ENCODE measurements at places on chromosomes 13 and 19.

- DNase-seq, result no peak
Measured at GRCh38 chr13:45269204-45269603, 68.4 kb upstream of the KCTD4 start.

DNA sequence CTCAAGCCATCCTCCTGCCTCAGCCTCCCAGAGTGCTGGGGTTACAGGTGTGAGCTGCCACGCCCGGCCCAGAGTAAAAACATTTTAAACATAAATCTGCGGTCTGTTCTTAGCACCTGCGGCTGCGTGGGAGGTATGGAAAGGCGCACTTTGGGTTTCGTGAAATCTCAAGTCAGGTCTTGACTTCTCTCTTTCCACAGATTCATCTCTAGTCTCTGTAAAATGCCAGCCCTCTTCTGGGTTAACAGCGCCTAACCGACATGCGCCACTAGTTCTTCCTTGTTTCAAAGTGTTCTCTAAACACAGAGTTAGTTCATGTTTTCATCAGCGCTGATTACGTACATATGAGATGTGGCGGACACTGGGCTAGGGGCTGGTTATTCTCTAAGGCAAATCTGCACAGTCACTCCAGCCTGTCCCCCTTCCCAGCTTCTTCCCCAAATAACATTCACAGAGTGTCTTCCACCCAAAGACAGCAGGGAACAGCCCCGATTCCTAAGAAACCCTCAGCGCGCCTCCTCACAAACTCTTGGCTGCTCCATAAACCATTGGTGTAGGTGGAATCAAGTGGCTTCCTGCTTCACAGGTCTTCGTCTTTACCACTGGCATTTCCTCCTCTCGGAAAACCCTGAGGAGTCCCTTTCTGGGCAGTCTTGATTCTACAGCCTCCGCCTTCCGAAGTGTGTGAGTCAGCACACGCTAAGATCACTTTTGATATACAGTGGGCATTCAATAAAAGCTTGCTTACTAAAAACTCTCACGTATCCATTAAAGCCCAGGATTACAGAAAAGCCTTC is 1.4 kb downstream of the PARP4 start:
- DNase-seq, result no peak

GRCh38 chr19:12064590-12065538 is at the start of gene ZNF844:
ZNF844 (plus strand) TSS chr19:12064731; CDS start chr19:12064874, 143 bp downstream.
- peak; percentile 45 for DNase-seq

DNA sequence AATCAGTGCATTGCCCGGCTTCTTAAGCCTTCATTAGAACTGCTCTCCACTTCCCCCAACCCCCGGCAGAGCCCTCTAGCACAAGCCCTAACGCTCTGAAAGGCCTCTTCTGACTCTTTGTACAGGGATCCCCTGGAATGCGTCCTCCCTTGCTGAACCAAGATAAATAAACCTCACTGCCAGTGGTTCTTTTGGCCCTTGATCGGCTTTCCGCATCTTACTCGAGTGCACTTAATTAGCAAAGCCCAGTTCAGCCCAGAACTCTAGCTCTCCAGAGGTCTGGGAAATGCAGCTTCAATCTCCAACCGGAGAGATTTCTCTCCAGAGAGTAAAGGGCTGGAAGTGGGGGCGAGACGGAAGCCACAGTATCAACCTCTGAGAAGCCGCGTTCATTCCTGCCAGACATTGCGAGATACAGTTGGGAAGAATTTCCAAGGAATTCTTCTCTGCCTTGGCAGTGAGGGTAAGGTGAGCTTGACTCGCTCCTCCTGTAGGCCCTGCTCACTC is 8.7 kb upstream of the ZNF444 start:
- DNase-seq, result no peak

DNA sequence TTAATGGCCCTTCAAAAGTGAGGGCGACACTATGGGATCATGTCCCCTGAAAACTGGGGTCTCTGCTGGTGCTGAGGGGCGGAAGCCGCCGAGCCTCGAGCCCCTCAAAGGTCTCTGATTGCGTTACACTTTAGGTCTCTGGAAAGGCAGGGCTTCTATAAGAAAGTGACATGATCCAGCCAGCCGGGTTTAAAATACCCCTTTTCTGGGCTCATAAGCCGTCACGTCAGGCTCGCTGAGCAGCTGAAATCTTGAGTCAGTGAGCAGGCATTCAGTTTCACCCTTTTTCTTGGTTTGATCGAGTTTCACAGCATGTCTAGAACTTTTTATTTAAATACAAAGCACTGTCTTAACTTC is 600 bp upstream of the HMGB1 start:
- no peak for DNase-seq
